ENCODE measurements at places on chromosomes 12 and 14.

DNA sequence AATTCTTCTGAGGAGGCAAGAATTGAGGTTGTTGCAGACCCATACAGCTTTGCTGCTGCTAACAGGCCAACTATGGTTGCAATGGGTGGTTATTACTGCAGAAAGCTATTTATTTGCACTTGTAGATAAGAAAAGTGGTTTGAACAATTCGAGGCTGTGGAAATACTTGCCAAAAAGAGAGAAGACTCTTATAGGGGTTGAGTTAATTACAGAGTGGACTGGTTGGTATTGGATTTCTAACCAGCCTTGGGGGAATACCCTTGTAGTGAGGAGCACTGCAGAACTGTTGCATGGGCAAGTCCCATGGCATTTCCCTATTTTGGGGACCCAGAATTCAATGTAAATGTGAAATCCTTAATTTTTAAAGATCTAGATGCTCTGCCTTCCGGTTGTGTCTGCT, 120.5 kb downstream of the KCNMB4 start:
- DNase-seq: no peak

GRCh38 chr12:127463237-127463636, 803.7 kb upstream of the TMEM132C start:
- DNase-seq: no peak

DNA sequence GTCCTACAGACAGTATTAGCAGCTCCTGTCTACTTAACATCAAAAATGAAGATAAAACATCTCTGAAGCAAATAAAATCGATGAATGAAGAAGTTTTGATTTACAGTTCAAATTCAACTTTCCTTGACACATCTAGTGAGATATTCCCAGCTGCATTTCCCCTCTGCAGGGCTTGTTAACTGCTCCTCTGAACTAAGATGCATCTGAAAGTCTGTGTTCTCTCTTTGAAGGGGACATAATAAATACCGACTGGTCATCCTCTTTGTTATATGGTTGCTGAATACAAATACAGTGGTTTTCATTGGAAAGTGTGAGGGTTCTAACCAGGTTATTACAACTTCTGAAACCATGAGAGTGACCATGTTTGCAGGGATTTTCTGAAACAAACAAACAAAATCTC, 266.4 kb upstream of the SLC16A7 start:
- no peak for DNase-seq

DNA sequence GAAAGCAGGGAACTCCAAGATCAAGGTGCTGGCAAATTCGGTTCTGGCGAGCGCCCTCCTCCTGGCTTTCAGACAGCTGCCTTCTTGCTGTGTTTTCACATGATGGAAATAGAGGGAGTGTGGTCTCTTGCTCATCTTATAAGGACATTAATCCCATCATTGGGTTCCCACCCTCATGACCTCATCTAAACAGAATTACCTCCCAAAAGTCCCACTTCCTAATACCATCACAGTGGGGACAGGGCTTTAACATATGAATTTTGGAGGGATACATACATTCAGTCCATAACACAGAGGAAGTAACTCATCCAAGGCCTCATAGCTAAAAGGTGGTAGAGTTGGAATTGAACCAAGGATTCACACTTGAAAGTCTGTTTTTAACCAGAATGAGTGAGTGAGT, 28.6 kb downstream of the DYRK2 start:
- no peak for DNase-seq

- DNase-seq: no peak
Observed at GRCh38 chr14:74008843-74009499, 10.1 kb downstream of the ENTPD5 start.

DNA sequence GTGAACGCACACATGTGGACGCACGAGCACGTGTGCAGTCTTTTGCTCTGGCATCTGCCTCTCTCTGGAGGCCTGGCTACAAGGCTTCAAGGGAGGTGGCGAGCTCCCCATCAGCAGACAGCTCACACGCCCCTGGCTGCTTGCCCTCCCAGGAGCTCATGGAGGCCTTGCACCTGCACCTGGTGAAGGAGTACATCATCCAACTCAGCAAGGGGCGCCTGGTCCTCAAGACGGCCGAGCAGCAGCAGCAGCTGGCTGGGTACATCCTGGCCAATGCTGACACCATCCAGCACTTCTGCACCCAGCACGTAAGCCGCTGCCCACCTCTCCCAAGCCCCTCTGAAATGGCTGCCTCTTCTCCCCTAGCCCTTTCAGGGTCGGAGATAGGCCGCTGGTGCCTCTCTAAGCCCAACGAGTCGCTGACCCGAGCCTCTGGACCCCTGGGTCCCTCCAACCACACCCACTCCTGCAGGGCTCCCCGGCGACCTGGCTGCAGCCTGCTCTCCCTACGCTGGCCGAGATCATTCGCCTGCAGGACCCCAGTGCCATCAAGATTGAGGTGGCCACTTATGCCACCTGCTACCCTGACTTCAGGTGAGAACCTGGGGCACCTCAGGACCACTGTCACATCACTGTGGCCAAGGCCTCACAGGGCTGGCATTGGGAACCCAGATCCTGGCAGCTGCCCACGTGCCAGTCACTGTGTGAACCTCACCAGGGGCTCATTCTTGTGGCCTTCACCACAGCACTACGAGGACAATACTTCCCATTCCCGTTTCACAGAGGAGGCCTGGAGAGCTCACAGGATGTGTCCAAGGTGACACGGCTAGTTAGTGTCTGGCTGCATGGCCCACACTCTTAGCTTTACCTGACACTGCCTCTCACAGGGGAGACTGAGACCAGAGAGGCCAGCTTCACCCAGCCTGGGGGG, 10.2 kb downstream of the TNFAIP2 start:
- no peak for DNase-seq

DNA sequence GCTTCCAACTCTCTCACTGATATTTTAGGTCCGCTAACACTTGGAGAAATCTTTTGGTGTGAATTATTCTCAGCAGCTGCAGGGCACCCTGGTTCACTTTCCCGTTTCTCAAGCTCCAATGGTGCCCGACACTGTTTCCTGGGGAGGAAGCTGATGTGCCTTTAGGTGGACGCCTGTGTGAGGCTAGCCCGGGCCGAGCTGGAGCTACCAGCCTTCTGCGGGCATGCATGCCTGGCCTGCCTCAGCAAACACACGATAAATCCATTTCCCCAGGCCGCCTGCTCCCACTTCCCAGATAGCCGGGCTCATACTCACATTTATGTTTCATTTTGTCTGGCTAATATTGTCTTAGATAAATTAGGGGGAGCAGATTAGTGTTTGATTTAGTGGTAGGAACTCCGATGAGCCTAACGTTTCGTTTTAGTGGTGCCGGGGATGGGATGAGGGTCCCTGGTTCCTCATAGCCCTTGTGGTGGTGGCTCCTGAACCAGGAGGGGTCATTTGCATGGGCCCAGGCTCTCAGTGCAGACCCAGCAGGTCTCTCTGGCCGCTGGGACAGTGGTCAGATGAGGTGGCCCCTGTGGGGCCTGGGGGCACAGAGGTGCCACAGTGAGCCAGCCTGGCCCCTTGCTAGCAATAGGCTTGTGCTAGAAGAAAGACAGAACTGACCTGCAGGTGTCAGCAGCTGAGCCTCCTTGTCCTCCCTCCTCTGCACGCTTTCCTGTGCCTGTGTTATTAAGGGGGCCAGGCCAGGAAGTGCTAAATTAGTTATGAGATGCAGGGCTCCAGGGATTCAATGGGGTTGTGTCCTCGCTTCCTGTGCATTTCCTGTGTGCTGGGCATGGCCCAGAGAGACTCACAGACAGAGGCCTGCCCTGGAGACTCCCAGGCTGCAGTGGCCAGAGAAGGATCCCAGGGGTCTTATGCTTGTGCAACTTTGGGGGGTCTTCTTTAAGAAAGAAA, 88.3 kb downstream of the KIF26A start:
- no peak for DNase-seq

GRCh38 chr14:22375321-22375930, 213.6 kb downstream of the DAD1 start:
- peak; percentile 3 for DNase-seq

DNA sequence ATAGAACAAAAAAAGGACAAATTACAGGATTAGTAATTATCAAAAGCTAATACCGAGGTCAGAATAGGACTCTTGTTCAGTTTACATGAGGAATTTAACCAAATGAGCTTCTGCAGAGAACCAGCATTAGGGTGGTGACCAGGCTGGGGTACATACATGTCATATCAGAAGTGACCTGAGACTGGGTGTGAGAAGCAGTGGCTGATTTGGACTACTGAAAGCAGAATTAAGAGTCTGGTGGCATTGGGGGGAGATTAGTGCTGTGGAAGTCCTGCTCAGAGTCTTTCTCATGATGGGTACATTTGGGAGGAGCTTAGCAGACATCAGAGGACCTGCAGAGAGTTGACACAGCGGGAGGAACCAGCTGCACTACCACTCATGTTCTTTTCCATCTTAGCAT, 21.7 kb downstream of the TRAF3 start:
- no peak for DNase-seq

DNA sequence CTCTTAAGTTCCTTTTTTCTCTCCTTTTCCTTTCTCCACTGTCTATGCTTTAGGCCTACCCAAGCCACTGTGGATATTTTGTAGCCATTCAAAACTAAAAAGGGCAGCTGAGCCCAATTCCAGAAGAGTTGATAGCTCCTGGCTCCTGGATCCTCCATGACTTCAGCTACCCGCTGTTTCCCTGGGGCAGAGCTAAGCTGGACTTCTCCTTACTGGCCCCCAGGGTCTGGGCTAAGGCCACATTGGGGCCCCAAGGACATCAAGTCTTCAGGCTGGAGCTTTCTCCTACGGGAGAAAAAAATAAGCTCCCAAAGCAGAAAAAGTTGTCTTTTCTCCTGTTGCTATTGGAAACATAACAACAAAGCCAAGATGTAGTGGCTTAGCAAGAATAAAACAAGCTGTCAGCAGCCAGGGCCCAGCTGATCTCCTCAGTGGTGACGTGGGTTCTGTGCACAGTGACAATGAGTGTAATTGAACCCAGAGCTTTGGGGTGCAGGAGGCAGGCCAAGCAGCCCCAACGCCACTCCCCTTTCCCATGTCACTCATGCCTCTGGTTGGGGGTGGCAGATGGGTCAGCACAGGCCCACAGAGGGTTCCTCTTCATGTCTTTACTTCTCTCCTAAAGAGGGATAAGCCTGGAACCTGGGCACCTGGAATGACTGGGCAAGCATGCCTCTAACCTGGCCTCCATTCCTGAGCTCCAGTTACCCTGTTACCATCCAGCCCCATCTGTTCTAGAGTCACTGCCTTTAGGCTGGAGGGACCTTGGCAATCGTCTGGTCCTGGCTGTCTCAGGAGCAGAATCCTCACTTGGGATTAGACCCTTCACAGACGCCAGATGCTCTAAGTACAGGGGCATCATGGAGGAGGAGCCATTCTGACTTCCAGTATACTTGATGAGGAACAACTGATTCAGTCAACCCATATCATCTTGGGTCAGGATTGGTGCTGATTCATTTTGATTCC, 171.2 kb downstream of the ZFP36L1 start:
- no peak for DNase-seq

- DNase-seq: no peak
Observed at GRCh38 chr12:120725151-120725658, 421 bp upstream of the ACADS start.

GRCh38 chr14:46259536-46259935, 392.0 kb downstream of the RPL10L start:
- DNase-seq: no peak

- DNase-seq: no peak
Observed at GRCh38 chr12:39935275-39935674, 170.6 kb downstream of the SLC2A13 start.

- no peak for DNase-seq
Observed at GRCh38 chr14:58946431-58946830, 242.0 kb upstream of the DAAM1 start.

DNA sequence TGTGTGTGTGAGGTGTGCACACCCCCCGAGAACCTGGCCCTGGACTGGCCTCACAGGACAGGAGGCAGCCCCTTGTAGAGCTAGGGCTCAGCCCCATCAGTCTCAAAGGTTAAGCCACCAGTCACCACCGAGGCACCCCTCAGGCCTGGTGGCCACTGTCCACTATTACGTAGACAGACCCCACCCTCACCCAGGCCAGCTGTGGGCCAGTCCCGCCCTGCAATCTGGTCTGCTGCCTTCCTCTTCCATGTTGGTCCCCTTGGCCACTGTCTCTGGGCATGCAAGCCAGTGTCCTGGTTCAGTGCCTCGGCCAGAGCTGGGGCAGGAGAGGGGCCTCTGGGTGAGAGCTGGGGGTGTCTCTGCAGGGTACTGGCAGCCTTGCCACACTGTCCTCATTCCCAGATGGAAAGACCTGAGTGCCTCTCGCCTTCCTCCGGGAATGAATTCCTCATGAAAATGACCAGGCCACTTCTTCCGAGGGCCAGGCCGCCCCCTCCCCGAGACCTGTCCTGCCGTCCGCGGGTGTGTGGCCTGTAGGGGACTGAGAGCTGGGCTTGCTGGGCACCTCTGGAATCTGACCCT, 897 bp upstream of the TEX22 start:
- no peak for DNase-seq

GRCh38 chr14:25006961-25007795, 42.8 kb downstream of the STXBP6 start:
- DNase-seq: no peak

DNA sequence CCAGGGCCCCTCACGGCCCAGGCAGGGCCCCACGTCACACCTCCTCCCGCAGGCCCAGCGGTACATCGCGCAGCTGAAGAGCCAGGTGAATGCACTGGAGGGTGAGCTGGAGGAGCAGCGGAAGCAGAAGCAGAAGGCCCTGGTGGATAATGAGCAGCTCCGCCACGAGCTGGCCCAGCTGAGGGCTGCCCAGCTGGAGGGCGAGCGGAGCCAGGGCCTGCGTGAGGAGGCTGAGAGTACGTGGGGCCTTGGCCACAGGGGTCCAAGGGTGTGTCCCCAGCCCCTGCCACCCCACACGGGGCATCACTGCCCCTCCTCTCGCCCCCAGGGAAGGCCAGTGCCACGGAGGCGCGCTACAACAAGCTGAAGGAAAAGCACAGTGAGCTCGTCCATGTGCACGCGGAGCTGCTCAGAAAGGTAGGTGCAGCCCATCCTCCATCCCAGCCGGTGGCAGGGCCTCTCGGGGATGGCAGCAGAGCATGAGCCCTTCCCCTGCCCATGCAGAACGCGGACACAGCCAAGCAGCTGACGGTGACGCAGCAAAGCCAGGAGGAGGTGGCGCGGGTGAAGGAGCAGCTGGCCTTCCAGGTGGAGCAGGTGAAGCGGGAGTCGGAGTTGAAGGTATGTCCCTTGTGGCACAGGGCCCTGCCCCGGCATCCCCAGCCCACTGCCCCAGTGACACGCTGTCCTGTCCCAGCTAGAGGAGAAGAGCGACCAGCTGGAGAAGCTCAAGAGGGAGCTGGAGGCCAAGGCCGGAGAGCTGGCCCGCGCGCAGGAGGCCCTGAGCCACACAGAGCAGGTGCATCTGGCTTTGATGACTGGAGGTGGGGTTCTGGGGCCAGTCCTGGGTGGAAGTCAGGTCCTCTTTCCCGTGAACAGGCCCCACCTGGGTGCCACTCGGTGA, 20.9 kb downstream of the HIP1R start:
- DNase-seq: no peak
